ENCODE measurements at places on chromosomes 5 and 9. TPM values are rescaled to one million over a fixed set of nuclear protein-coding genes. Genes with fewer than 3 reads are reported as not detected.
A peak's percentile ranks its signal among the peaks of the same experiment; 100 is the strongest.

Gene PIP5K1B
- total RNA-seq, result 17.1 TPM

Gene PRR7
- total RNA-seq, result 3.2 TPM

Gene KIF12
- total RNA-seq, result not detected

DNA sequence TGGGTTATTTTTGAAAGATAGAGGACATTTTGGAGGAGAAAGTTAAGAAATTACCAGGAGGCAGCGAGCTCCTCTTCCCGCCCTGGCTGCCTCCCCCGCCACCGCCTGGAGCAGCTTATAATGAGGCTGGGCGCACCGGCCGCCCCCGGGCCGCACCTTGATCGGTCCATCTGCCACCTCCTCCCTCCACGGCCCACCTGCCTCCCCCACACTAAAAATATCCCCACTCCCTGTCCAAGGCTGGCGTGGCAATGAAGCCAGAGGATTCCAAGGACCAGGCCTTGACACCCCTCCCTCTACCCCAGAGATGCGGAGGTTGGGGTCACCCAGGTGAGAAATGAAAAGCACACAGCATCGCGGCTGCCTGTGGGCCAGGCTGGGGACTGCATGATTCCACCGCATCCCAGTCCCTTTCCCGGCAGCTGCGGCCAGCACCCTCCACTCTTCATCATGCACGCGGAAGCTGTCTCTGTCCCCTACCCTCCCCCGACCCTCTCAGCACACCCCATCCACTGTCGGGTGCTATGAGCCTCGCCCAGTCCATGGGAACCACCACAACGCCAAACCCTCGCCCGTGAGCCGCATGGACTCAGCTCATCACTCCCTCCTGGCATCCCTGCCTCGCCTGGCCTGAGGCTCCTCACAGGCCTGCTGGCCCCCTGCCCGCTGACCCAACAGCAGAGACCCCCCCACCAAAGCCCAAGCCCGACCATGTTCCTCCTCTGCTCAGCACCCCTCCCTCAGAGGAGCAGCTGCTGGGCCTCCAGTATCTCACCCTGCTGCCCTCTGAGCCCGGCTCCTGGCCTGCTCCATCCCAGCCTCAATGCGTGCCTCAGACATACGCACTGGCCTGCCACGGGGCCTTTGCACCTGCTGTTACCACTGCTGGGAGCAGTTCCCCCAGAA, 50.0 kb downstream of the SARDH start:
- no peak for DNase-seq

GRCh38 chr9:98375138-98375726, 119.8 kb upstream of the TBC1D2 start:
- no peak for DNase-seq

GRCh38 chr5:1792842-1793266, 6.8 kb downstream of the MRPL36 start:
- DNase-seq, result no peak

- DNase-seq, result peak; percentile 70
These were observed 10.2 kb downstream of the HAND1 start for GRCh38 chr5:154467655-154468354.

- no peak for DNase-seq
These were observed 15.3 kb downstream of the FAM169A start for GRCh38 chr5:74850789-74851425.

DNA sequence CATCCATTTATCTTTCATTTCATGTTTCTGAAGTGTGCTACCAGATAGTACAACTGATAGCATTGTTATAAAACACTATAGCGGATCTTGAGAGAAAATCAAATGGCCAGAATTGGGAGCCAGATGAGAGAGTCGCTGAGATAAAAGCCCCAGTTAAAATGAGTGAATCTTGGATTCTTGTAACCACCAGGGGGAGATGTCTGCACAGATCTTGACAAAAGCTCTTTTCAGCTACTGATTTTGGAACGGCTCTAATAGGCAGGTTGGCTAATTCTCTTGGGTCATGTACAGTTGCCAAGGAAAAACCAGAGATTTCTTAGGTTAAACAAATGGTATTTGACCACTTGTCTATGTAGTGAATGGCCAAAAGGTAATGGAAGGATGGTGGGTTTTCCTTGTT, 21.7 kb downstream of the F2RL2 start:
- DNase-seq, result no peak

- DNase-seq, result no peak
These were observed 472.9 kb downstream of the PRELID2 start for GRCh38 chr5:145362266-145362665.

GRCh38 chr5:107121793-107122519, 548.8 kb downstream of the EFNA5 start:
- DNase-seq, result no peak

DNA sequence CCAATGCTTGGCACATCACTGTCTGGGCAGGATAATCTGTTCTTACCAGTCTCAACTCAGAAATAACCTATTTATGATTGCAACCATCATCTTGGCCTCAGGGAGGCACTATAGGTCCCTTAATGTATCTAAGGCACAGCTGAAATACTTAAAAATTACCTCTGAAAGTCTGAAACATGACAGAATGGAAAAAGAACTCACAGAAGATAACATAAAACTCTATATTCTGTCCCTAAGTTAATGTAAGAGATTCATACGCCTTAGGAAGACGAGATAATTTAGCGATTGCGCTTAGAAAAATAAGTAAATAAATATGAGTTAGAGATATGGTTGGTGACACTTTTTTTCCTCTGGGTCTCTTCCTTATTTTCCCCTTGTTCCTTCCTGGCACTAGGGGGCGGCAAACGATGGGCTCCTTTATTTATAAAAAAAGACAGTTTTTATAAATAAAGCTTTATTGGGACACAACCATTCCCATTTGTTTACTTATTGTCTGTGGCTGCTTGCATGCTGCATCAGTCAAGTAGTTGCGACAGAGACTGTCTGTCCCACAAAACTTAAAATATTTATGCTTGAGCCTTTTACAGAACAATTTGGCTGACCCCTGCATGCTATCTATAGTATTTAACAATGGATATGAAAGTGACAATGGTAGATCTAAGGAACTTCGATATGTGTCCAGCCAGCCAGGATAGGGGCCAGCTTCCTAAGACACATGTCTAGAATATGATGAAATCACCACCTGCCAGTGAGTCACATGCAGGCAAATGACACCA, 79.6 kb downstream of the PDE4D start:
- DNase-seq, result no peak

- DNase-seq, result no peak
These were observed 19.9 kb downstream of the MTX3 start for GRCh38 chr5:79971156-79971555.

DNA sequence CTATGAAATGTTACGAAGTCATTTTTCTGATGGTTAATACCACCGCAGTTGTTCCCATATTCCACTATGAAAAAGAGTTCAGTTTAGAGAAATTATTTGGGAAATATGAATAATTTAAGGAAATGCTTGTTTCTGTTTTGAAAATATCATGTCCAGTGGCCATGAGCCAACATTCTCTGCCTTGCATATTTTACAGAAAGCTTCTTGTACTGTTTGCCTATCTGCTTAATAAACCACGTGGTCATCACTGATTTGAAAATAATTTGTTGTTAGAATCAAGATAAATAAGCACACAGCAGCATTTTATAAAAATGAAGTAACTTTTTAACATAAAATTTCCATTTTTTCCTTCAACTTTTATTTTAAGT, 381.5 kb upstream of the CDH18 start:
- no peak for DNase-seq
